ENCODE measurements at places on chromosomes 2 and 18. TPM values are rescaled to one million over a fixed set of nuclear protein-coding genes. Genes with fewer than 3 reads are reported as not detected.

DNA sequence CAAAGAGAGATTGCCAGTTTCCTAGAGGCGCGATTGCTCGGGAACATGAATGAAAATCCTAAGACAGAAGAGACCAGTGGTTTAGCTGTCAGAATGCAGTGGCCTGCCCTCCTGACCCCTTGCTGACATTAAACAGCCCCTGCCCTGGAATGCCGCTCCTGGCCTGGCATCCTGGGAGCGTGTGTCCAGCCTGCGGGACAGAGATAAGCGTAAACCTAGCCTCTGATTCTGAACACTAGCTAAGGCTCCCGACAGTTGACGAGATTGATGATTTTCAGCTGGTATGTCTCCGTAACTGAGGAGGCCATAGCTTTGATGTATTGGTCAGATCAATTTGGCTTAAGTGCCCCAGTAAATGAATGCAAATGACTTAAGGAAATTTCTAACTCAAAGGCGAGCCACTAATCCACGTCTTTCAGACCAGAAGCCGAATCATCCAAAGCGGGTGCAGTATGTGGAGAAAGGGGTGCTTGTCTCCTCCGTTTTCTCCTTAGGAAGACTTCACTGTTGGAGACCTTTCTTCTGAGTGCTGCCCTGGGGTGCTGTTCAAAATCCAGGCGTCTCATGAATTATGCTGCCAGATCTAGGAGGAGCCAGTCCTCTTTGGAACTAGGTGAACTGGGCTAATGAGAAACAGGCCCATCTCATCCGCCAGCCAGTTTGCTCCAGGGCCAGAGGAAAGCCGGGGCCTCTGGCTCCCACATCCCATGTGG, 142.5 kb upstream of the L3MBTL4 start:
- DNase-seq: no peak

DNA sequence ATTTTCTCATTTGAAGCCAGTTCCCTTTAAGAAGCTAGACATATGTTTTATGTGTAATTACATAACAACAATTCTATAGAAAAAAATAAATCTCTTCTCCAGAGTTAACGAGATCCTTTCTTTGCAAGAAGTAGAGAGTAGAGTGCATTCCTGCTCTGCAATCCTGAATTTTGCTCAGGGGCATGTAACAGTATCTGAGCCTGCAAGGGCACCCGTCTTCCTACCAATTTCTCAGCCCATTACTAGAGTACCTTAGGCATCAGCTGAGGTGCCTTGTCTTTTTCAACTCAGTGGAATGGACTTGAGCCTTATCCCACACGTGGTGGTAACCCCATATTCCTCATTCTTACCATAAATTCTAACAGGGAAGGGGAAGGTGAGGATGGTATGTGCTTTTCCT, 205.9 kb downstream of the IKZF2 start:
- DNase-seq: no peak

DNA sequence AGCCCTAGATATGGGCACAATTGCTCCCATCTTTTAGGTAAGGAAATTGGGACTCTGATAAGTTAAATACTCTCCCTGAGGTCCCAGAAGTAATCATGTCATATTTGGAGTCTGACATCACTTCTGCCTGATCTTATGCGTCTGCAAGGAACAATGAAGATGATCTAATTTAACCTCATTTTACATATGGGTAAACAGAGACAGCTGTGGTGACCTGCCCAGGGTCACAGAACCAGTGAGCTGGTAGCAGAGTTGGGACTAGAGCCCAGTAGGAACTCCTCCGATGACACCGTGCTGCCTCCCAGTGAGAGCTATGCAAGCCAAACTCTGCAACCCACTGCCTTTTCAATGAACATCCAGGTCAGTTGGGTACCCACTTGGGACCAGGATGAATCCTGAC, 17.8 kb downstream of the CTAGE1 start:
- peak; percentile 55 for DNase-seq

GRCh38 chr18:73923866-73924265, 223.8 kb downstream of the FBXO15 start:
- DNase-seq: peak; percentile 53

DNA sequence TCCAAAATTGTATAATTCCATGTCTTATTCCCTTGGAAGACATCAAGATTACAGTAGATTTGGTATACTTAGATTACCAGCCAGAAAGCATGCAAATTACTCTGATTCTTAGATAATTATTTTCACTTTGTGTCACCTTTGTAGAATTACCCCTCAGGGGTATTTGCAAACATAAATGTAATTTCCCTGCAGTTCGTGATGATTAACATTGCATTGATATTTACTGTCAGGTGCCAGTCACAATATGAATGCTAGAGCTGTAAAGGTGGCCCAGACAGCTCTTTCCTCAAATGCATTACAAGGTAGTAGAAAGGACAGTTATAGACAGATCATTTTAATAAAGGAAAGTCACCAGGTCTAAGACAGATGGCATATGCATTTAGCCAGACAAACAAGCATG, 1537.5 kb upstream of the PIK3C3 start:
- DNase-seq: no peak

DNA sequence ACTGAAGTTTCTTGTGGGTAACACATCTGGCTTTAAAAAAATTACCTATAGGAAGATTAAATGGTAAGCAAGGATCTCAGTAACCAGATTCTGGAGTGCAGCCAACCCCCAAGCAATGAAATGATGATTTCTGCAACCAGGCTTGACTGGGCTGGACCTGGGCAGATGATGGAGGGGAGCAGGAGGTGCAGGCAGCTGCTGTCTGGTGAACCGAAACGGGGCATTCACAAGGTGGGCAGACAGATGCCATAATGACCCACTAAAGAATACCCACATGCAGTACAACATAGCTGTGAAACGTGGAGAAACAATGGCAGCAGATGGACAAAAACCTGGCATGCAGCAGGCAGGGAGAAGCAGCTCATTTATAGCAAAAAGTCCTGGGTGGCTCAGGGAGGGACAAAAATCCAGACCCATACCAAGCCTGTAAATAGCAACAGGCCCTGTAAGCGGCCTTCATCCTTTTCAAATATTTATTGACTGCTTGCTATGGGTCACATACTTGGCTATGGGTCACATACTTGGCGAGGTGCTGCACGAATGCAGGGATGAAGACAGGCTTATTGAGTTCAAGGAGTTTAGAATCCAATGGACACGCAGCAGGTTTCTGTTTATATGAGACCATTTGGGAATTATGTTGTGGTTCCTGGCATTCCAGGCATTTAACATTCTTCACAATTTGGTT, 244.7 kb downstream of the HRH4 start:
- DNase-seq: peak; percentile 88

The KLHL41 gene
- not detected for total RNA-seq

DNA sequence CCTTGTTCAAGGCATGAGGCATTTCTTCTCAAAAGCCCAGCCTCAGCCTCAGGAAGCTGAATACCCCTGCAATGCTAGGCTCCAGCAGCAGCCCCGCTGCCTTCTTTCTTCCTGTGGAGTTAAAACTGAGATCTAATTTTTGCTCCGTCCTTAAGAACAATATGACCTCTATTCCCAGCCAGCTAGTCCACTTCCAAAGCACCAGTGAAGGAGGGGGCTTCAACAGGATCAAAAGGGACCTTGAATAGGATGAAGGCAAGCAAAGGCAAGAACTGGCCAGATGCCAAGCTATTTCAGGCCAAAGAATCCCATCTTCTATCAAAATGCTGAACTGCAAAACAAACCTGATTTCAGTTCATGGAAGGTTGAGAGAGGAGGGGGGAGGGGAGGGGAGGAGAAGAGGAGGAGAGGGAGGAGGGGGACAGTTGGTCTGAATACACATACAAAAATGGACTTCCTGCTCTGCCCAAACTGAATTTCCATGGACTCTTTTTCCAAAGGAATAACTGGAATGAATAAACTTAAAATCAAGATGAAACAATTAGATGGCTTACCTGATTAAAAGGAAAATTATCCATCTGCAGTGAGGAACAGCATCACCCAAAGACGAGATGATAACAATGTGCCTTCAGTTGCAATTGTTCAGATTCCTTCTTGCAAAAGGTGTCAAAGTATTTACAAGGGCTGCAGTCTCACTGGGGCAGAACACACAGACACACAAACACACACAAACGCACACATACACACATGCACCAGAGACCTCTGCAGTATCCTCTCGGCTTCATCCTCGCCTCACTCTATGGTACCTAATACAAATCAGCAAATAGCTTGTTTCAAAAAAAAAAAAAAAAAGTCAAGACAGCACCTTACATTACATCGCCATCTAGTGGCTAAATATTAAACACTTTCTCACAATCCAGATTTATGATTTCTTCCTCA, at the start of gene SCN1A:
TSS of gene SCN1A (minus strand) at position 804 of the 939 bp plus-strand sequence. CDS start 54,399 bp downstream, outside the sequence.
- DNase-seq: peak; percentile 17
